ENCODE measurements at places on chromosomes 13 and 19.

- no peak for DNase-seq
Measured at GRCh38 chr19:49687566-49688316, 1.7 kb upstream of the ADM5 start.

DNA sequence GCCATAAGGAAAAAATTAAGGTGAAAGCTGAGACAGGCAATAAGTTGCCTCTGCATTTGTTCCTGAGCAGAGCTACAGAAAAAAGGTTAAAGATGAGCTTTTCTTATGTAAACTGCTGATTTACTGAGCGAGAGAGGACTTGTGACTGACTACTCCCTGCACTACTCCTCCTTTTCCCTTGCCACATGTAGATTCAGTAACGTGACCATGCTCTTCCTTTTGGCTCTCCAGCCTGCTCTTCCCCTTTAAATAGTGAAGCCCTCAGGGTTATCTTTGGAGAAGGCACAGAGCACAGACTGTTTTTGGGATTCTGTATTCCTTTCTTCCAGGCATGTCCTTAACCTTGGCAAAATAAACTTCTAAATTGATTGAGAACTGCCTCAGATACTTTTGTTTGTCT lies 630.2 kb downstream of the UQCRFS1 start:
- no peak for DNase-seq

- DNase-seq = no peak
Measured at GRCh38 chr13:67619995-67620380, 389.9 kb upstream of the PCDH9 start.

- DNase-seq = no peak
Measured at GRCh38 chr19:50272263-50272897, 56.8 kb downstream of the KCNC3 start.

DNA sequence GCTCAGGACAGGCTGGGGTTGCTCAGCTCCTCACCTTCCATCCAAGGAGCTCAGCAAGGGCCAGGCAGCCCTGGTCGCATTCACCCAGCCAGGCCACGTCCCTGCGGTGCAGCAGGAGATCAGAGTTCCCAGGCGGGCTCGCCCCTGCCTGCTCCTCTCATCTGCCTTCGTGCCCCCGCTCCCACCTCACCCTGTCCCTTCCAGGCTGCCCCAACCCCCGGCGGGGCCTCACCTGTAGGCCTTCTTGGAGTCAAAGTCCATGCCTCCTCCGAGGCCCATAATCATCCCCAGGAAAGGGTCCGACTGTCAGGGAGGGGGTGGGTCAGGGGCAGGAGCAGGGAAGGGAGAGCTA lies 1.3 kb upstream of the RINL start:
- DNase-seq = no peak

DNA sequence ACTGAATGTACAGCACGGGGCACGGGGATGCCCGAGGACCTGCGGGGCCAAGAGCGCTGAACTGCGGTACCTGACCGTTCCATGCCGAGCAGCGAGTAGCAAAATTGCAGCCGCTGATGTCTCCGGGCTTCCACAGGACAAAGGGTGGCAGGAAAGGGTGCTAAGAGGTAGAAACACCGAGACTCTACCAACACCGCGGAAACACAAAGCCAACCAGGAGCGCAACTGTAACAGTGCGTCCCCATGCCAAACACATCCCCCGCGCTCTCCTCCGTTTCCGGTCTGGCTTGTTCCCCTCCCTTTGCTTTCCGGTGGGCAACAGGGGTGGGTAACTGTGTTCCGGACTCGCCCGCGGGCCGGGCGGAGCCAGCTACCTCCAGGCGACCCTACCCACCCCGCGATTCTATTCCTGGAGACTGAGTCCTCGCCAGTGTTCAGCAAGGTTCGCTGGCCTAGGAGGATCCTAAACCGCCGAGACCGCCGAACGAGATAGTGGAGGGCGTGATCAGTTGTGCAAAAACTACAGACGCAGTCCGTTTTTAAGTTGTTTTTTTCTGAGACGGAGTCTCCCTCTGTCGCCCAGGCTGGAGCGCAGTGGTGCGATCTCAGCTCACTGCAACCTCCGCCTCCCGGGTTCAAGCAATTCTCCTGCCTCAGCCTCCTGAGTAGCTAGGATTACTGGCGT lies 34.9 kb upstream of the NEK3 start:
- DNase-seq = peak; percentile 95

GRCh38 chr13:112622375-112622774 lies 34.4 kb upstream of the TUBGCP3 start:
- no peak for DNase-seq

GRCh38 chr13:27170516-27171243 lies 931 bp downstream of the USP12 start:
- peak; percentile 53 for DNase-seq

GRCh38 chr13:62483774-62484173 lies 1068.1 kb upstream of the PCDH20 start:
- DNase-seq = no peak

DNA sequence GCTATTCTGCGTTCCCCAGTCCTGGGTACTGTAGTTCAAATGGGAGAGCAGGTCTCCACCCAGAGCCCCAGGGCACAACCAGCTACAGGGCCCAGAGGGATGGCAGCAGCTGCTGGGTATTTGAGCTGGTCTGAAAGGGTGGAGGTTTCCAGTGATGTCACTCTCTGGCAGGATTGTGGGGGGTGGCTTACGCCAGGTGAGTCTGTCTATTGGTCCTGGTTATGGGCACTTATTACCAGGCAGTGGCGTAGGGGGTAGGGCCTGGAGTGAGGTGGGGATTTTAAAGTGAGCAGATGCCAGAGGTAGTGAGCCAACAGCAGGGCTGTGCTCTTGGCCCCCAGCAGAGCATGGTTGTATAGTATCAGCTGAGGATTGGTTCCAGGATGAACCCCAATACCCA lies 6.2 kb downstream of the RPS19 start:
- no peak for DNase-seq

DNA sequence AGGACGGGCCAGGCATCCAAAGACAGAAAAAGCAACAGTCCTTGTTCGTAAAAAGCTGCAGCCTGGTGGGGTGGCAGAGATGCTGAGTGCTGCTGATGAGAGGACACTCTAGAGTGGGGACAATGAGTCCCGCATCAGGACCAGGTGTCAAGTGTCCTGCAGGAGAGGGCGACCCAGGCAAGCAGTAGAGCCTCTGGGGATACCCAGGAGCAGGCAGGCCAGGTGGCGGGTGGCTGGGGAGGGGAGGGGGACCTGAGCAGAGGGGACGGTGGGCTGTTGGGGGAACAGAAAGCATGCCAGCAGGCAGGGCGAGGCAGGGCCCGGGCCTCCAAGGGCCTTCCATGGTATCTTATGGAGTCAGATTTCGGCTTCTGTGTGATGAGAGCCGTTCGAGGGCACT lies 35.8 kb downstream of the GGACT start:
- DNase-seq = no peak

DNA sequence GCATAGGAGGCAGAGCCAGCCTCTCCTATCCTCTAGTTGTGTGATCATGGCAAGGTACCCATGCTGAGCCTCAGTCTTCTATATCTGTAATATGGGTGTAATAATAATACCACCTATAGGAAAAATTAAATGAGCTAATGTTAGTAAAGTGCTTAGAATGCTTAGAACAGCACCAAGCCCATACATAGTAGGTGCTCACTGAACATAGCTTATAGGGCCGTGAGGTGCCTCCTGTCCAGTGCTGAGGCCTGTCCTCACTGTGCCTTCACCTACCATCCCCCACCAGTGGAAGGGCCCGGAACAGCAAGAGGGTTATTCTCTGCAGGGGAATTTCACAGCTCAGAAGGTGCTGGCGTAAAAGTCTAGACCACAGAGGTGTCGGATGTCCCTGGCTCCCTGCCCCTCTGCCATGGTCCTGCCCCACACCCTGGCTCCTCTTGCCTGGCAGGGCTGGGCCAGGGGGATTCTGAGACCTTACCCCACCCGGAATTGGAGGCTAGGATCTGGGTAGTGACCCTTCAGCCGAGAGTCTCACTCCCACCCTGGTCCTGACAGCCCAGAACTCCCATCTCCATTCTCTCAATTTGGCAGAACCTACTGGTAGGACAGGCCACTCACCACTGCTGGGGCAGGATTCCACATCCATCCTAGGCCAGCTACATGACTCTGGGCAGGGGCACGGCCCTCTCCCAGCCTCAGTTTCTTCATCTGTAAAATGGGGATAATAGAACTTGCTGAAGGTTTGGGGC lies 2.2 kb upstream of the SCN1B start:
- no peak for DNase-seq

GRCh38 chr19:39296055-39296645 lies at the start of gene IFNL1:
TSS of gene IFNL1 (plus strand) at chr19:39296407. CDS start at chr19:39296422, 15 bp downstream.
- DNase-seq = no peak

GRCh38 chr13:80399340-80400163 lies 58.6 kb upstream of the SPRY2 start:
- no peak for DNase-seq

DNA sequence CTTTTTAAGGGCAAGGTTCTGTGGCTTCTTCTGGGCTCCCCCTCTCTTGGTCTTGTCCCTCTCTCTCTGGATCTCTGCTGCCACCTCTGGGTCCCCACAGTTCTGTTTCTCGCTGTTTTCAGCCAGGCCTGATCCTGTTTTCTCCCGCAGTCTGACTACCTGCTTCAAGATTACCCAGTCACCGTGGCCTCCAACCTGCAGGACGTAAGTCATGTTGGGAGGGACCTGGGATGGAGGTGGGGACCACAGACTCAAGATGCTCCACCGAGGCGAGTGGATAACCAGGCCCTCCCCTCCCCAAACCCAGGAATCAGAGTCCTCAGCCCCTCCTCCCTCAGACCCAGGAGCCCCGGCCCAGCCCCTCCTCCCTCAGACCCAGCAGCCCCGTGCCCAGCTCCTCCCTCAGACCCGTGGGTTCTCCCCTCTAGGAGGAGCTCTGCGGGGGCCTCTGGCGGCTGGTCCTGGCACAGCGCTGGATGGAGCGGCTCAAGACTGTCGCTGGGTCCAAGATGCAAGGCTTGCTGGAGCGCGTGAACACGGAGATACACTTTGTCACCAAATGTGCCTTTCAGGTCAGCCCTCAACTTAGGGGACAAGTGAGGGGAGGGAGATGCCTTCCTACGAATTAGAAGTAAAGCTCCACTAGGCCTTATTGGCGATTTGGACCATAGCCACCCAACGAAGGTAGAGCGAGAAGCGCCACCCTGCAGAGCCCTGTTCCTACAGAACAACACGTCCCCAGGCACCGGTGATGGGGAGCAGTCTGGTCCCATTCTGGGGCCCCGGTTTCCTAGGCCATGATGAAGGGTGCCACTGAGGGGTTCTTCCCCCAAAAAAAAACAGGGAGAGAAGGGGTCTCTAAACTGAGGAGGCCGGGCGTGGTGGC lies 2.2 kb downstream of the FLT3LG start:
- DNase-seq = peak; percentile 78

- no peak for DNase-seq
Measured at GRCh38 chr19:41501854-41502253, 58.9 kb downstream of the ERICH4 start.

- no peak for DNase-seq
Measured at GRCh38 chr19:32646556-32646955, 28.4 kb downstream of the ANKRD27 start.

DNA sequence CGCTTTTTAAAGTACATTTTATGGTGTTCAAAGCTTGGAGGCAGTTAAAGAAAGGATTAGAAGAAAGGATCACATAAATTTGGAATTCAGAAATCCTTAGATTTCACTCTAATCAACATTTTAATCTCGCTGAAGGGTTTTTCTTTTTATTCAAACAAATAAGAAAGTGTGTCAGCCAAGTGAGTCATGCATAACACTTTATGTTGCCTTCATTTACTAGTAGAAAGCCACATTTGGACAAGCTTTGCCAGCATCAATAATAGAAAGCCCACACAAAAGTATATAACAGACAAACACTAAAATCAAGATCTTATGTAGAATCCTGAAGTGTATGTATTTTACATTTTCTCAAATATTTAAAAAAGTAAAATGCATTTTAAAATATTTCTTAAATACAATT lies 154.9 kb upstream of the TRPC4 start:
- DNase-seq = no peak

DNA sequence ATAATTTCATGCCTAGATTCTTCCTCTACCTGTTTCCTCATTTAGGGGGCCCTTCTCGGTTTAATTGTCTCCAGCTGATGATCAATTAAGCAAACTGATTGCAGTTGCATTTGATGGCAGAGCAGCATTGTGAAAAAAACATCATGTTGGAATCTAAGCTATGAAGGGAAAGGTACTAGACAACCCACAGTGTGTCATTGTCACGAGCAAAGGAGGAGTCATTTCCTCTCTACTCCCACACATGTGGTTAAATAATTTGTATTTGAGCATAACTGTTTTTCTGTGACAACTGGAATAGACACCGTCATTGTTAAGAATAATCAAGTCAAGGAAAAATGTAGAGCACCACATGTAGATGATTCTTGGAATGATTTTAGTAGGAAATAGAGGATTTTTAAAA lies 240.3 kb downstream of the DCT start:
- DNase-seq = no peak

GRCh38 chr13:30633861-30634260 lies 16.1 kb downstream of the USPL1 start:
- DNase-seq = no peak

DNA sequence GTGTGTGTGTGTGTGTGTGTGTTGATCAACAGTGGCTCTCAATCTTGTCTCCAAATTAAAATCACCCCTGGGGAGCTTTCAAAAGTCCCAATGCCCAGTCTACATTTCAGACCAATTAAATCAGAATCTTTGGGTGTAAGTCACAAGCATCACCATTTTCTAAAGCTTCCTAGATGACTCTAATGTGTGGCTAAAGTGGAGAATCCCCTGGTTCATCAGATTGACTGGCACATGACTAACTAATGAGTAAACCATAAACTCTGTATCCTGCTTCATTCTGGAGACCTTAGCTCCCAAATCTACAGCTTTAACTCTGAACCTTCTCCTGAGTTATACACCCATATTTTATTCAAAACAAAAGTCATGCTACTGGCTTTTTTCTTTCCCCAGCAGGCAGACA lies 131.3 kb downstream of the SUCLA2 start:
- DNase-seq = no peak

DNA sequence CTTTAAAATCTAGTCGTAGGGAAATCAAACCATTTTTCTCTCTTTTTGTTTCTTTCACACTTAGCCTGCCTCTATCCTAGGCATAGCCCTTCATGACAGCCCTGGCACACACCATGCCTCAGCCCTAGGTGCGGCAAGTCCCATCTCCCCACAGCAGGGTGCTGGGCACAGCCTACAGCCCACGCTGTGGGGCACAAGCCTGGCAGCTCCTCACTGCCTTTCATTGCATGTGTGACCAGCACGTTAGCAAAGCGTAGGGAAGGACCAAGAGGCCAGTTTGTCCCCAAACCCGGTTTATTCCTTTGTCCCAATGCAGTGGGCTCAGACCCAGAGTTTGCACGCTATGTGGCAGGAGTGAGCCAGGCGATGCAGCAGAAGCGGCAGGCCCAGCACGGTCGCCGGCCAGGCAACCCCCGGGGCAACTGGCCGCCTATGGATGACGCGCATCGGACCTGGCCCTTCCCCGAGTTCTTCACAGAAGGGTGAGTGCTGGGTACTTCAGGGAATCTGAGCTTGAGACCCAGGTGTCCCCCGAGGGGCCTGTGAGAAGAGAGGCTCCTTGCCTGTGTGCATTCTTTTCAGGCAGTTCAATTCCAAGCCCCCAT lies 17.3 kb upstream of the GPI start:
- DNase-seq = no peak
